ENCODE measurements at places on chromosomes 16 and 17.

DNA sequence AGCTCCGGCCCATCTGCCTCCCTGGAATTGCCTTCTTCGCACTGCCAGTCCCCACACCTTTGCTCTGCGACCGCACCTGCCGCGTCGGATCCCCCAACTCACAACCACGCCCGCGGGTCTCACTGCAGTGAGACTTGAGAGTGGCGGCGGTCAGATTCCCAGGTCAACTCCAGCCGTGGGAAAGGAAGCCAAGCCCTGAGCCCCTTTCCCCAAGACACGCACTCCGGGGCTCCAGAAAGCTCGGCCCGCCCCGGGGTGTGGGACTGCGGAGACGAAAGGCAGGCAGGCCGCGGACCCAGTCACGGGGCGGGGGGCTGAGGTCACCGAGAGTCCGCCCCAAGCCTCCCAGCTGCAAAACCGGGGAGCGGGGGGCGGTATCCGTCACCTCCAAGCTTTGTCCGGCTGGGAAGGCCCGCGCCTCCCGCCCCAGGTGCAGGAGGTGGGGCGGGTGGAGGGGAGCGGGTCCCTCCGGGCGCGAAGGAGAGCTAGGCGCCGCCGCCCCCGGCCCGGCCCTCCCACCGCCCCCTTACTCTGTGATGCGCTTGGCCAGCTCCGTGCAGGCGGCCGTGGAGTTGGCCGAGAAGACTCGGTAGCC lies 615 bp downstream of the PRPSAP1 start:
- DNase-seq = peak; percentile 42

DNA sequence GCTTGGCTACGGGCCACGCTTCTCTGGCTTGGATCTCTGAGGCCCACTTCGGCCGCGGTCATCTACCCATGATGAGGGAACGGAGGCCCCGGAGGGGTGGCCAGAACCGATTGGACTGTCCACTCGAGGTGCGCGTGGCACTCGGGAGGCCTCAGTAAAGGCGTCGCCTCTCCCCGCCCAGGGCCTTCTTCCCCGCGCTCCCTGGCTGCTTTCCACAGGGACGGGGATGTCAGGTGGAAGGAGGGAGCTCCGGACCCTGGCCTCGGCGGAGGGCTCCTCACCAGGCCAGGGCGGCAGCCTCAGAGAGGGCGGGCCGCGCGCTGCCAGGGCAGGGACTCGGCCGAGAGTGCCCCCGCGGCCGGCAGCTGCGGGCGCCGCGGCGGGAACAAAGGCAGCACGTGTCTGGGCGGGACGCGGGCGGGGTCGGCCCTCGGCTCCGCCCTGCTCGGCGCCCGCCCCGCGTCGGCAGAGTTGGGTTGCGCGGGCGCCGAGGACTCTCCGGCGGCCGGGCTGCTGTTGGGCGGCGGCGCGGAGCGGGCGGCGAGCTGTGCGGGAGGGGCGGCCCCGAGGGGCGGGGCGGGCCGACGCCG lies 587 bp upstream of the CDK5R1 start:
- peak; percentile 48 for DNase-seq

GRCh38 chr16:72807245-72807644 lies 240.7 kb downstream of the ZFHX3 start:
- no peak for DNase-seq

DNA sequence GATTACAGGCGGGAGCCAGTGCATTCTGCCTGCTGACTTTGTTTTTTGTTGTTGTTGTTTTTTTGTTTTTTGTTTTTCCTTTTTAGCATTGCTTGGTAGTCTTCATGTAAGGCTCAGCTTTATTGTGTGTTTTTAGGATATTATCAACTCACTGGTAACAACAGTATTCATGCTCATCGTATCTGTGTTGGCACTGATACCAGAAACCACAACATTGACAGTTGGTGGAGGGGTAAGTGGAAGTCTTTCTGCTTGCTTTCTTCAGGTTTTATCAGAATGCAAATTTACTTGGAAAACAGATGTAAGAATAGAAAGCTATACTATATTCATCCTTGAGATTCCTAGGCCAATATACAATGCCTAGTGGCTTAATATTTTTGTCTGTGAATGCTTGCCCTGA lies 3.3 kb upstream of the CMTM1 start:
- no peak for DNase-seq

- no peak for DNase-seq
Measured at GRCh38 chr17:3847165-3847670, 1.2 kb upstream of the NCBP3 start.

All from inflammatory macrophage (primary cell).